ENCODE measurements at places on chromosomes 7 and 10. TPM values are rescaled to one million over a fixed set of nuclear protein-coding genes. Genes with fewer than 3 reads are reported as not detected.

TAS2R5 gene
- 2.4 TPM for polyA plus RNA-seq

IFIT3 gene
- 6.0 TPM for polyA plus RNA-seq

GRCh38 chr7:94041529-94041928, 37.4 kb upstream of the BET1 start:
- DNase-seq: no peak

- no peak for DNase-seq
Observed at GRCh38 chr10:51459476-51459875, 239.9 kb downstream of the CSTF2T start.

GRCh38 chr10:122264931-122265330, 6.2 kb upstream of the BTBD16 start:
- DNase-seq: no peak

DNA sequence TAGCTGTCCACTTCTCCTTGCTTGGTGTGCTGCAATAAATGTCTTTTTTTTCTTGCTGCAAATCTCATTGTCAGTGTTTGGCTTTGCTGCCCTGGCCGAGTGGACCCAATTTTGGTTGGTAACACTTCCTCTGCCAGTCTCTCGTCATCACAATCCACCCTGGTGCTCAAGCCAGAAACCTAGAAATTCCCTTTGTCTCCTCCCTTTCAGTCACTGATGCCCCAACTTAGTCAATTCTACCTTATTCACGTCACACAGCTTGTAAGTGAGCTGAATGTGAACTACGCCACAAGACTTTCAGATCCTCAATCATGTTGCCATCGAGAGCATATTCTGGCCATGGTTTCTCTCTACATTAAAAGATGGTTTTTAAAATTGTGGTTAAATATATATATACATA, 13.0 kb upstream of the FRA10AC1 start:
- no peak for DNase-seq

GRCh38 chr7:130361681-130362080, 17.1 kb downstream of the CPA5 start:
- no peak for DNase-seq

Data from forelimb muscle (tissue), 1 donor.